CD4-positive, alpha-beta T cell treated with Interleukin-17A for 1 hour (primary cell): ENCODE measurements at places on chromosomes 12 and 14.

DNA sequence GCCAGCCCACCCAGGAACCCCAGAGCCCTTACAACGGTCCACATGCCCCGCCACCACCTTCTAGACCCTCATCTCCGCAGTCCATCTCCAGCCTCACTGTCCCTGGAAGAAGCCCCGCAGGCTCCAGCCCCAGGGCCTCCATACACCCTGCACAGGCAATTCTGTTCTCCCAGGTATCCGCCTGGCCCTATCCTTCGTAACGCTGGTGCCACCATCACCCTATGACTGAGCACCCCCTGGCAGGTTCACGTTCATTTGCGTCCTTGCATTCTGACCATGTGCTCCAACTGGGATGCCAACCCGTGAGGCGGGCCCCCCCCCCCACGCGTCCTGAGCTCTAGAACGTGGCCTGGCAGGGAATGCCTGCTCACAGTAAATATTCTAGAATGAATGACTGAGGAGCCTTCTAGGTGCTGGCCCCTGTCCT is 675 bp upstream of the SCARB1 start:
- no peak for DNase-seq

- DNase-seq = no peak
These were observed 190.4 kb upstream of the BCL2L14 start for GRCh38 chr12:11880381-11880780.

DNA sequence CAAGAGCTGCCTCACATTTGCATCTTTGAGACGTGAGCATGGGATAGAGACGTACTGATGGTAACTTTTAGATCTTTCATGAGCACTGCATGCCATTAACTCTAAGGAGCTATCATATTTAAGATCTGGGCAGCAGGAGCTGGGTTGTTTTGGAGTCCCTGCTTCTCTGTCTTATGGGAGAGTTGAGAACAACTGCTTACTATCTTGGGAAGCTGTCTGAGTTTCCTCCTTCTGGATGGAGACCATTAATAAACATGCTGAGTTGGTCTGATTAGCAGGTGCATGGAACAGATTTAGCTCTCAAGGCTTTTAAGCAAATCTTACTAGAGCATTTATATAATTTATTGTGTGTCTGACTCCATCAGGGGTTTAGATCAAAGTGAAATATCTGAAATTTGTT is 119.3 kb upstream of the CCDC198 start:
- no peak for DNase-seq

- DNase-seq = no peak
These were observed 43.3 kb downstream of the EFCAB11 start for GRCh38 chr14:89911010-89911919.

DNA sequence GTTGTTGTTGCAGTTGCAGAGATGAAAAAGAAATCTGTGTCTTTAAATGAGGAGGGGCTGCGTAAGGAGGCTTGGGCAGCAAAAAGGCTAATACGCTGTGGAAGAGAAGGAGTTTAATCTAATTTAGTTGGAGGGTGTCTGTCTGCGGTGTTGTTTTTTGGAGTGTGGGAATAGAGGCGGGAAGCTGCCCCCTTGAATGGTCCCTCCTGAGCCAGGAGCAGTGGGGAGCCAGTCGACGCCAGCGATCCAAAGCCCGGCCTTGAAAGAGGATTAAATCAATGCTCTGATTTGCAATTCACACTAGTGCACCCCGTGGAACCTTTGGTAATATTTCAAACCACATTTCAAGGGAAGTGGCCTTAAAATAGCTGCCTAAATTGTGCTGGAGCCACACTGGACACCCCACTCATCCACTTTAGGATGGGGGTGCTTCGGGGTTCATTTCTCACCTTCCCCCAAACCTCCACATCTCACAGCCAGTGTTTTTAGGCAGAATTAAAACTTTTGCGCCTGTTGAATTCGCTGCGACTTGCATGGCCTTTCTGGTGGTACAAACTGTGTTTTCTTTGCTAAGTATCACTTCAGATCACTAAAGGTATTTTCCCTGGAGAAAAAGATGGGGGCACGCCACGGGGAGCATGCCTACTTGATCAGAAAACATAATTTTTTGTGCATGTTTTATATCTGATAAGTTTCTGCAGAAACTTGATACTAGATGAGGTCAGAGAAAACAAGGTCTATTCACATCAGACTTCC is 4.1 kb upstream of the FZD10 start:
- no peak for DNase-seq

GRCh38 chr14:44649061-44649460 is 142.0 kb upstream of the FSCB start:
- no peak for DNase-seq

DNA sequence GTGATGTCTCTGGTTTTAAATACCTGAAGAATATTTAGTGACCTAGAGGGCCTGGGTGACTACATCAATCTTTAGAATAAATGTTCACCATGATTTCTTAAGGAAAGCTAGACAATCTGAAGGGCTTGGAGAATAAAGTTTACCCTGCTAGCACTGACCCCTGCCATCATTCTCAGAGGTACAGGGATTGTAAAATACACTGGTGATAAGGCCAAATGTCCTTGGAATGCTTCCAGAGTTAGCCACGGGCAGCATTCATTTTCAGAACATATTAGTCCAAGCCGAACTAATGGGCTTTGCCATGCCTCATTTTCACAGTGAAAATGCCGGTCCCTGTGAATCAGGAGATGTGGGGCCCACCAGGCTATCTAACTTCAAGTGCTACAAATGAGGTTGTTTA is 1381.7 kb upstream of the SEL1L start:
- DNase-seq = no peak

DNA sequence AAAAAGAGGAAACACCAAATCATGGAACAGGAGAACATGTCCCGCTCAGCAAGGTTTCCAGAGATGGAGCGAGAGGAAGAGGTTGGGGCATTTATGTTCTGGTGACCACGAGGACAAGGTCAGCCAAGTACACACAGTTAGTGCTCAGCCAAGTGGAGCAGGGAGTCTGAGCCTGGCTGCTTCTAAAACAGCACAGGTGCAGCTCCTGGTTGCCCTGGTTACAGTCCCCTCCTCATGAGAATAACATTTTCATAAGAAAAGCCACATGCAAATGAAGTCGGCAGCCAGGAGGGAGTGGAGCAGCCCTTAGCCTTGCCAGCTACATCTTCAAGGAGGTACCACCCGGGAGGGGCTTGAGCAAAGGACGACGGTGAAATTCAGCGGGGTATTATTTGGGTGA is 81.8 kb downstream of the NOS1 start:
- no peak for DNase-seq

- no peak for DNase-seq
These were observed 59.3 kb downstream of the HEATR5A start for GRCh38 chr14:31360919-31361662.

DNA sequence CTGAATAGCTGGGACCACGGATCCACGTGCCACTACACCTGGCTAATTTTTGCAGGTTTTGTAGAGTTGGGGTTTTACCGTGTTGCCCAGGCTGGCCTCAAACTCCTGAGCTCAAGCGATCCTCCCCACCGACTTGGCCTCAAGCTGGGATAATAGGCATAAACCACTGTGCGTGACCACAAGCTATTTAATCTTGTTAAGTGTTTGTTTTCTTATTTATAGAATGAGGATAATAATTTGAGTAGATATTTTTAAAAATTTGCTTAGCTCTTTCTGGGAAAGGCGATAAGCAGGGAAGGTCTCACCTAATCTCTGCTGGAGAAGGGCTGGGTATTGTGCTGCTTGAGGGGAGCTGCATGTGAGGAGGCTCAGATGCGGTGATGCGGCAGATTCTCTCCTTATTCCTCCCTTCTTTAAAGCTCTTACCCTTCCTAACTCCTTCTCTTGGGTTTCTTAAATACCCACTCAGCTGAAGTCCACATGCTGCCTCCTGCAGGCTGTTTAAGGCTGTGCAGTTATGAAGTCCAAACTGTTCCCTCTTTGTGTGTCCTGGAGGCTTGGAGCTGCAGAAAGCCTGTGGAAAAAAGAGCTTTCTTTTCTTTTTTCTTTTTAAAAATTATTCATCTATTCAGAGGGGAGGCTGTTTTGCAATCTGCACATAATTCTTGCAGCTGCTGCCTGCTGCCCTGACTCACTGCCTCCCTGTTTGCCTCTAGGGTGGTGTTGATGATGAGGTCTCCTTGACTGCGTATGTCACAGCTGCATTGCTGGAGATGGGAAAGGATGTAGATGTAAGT is 37.9 kb downstream of the A2ML1 start:
- peak; percentile 45 for DNase-seq

DNA sequence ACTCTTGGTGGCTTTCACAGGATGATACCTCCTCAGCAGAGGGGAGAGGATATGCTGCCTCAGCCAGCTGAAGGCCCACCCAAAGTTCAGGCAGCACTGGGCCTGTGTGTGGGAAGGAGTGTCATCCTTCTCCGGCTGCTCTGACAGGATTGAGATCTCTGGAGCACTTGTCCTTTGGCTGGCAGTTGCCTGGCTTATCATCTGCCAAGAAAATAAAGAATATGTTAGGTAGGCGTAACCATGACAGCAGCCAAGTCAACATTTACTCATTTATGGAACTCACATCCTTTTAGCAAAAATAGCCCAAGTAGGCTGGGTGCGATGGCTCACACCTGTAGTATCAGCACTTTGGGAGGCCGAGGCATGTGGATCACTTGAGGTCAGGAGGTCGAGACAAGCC is 68.5 kb downstream of the PPFIBP1 start:
- no peak for DNase-seq

GRCh38 chr12:91240386-91241095 is 57.9 kb upstream of the DCN start:
- DNase-seq = no peak

DNA sequence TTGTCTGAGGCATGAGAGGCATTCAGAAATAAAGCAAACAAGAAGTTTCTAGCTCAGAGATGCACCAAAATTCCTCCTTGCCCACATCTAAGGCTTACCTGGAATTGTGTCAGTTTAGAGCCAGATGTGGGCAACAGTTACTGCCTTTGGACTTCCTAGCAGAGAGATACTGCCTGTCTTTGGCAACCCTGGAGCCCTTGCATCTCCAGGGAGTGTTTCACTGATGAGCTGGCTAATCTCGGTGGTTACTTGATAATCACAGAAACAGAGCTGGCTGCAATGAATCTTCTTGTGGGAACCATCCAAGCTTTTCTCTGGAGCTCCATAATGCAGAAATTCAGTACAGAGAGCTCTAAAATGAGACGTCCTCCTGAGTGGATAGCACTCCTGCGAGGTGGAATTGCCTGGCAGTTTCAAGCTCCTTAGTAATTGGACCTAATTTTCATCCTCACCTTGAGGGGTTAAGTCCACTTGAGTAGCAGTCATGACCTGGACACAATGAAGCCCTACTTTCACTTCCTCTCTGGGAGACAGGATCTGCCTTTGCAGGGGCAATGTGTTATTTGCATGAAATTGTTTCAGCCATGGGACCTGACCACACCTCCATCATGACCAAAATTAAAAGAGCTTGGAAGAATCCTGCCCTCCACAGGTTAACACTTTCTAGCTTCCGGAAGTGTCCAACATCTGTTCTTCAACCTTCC is 108.8 kb upstream of the ARHGAP5 start:
- no peak for DNase-seq

DNA sequence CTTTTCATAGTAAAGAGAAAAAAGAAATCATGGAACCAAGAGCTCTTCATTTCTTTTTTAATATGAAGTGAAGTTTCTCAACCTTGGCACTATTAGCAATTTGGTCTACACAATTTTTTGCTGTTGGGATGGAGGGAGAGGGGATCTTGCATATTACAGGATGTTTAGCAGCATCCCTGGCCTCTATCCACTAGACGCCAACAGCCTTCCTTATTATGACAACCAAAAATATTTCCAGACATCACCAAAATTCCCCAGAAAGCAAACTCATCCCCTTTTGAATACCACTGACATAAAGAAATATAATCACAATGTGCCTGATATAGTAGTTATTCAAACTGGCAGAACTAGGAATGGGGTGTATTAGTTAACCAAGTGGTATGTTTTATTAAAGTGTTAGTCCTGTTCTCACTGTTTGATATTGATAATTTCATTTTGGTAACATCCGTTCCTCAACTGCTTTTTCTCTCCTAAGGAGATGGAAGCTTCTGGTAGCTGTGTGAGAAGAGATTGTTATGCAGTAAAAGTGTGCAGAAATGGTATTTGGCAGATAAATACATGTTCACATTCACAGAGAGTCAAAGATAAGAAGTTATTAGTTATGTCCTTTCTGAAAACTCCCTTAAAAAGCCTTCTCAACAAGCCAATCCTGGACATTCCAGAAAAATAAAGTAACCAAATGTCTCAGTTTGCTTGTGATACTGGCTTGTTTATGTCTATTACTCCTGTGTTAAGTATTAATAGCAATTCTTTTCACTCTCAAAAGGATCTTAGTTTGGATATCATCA is 699.9 kb downstream of the C12orf50 start:
- no peak for DNase-seq

- no peak for DNase-seq
These were observed 9.4 kb upstream of the PRKAG1 start for GRCh38 chr12:49027846-49028555.

- DNase-seq = no peak
These were observed 95.4 kb downstream of the NKX2-1 start for GRCh38 chr14:36424478-36425102.

DNA sequence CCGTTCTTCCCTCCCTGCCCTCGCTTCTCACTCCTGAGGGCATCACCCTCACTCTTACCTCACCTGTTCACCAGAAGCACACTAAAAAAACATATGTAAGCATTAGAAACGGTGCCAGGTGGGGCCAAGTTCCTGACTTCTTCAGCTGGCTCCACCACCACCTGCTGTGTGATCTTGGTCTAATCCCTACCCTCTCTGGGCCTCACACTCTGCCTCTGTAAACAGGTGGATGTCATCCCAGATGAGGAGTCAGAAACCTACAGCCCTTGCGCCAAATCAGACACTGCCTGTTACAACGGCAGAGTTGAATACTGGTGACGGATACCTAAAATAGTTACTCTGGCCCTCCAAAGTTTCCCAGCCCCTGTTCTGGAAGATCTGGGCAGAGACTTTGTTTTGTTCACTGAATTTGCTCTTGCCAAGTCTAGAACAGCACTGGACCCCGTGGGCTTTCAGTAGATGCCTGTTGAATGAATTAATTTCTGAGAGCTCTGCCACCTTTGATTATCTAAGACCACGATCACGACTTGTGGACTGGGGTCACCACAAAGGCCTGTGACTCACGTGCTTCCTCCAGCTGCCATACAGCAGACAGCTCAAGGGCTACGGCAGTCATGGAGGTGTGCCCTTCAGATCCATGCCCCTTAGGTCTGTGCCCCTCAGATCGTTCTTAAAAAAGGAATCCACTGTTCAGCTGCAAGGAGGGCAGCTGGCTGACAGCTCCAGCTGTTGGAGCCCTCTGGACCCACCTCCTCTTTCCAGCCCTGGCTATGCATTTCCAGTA is 71.9 kb downstream of the GSC start:
- no peak for DNase-seq

GRCh38 chr12:131049549-131050339 is 96.0 kb downstream of the ADGRD1 start:
- DNase-seq = no peak

DNA sequence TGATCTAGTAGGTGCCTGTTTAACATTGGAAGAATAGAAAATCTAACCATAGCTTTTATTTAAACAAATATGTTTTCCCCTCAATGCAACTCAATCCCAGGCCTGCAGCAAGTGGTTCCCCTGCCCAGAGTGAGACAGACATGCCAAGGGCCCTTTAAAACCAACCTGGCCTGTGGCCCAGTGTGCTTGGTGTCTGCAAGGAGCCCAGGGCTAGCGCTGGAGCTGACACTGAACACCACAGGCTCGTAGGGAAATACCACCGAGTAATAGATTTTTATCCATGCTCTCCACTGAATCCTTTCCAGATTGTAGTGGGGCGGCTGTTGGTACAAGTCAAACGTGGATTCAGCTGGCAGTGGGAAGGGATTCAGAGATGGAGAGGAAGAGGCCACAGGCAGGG is 95.6 kb upstream of the NRXN3 start:
- DNase-seq = no peak

- no peak for DNase-seq
These were observed 18.5 kb upstream of the SLC7A8 start for GRCh38 chr14:23202001-23202400.
